NCI-H2029 (cell line): ENCODE measurements at places on chromosomes 13 and 19.

- DNase-seq: no peak
These were observed 96.0 kb downstream of the UBL3 start for GRCh38 chr13:29754473-29754806.

- no peak for DNase-seq
These were observed 2.8 kb downstream of the EVI5L start for GRCh38 chr19:7832781-7833180.

GRCh38 chr19:8552810-8553209 lies 24.4 kb downstream of the MYO1F start:
- no peak for DNase-seq

DNA sequence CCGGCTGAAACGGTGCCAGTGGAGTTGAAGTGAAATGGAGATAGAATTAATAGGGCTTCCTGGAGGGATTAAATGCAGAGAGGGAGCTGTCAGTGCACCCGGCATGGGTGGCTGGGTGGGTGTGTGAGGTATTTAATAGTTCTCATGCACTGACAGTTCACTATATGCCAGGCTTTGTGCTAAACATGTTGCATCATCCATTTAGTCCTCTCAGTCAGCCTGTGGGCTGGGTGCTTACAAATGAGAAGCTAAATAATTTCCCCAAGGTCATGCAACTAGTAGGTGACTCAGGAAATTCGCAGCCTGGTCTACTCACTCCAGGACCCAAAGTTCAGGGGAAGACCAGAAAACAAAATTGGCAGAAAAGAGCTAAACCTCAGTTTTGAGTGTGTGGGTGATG lies 63.5 kb upstream of the SPATA13 start:
- DNase-seq: no peak

DNA sequence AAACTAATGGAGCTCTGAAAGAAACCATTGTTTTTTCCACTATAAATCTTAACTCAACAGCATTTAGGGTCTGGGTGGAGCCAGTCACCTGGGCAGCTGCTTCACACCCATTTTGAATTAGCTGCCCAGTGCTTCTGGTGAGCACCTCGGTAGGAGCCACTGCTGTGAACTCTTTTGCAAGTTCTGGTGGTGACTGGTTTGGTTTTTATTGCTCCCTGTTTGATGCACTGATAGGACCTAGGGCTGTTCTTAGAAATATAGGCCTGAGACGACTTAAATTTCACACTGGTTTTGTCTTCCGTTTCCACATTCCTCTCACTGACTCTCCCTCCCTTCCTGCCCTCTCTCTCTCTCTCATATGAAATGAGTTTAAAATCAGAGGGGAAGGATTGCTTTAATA lies 103.9 kb downstream of the GGACT start:
- DNase-seq: no peak

- DNase-seq: no peak
These were observed at the start of gene CEACAM6 for GRCh38 chr19:41755328-41755913. Gene CEACAM6 (plus strand): TSS chr19:41755530. CDS start chr19:41755639, 109 bp downstream.

- DNase-seq: no peak
These were observed 1829.0 kb upstream of the MIR17HG start for GRCh38 chr13:89518289-89519077.

DNA sequence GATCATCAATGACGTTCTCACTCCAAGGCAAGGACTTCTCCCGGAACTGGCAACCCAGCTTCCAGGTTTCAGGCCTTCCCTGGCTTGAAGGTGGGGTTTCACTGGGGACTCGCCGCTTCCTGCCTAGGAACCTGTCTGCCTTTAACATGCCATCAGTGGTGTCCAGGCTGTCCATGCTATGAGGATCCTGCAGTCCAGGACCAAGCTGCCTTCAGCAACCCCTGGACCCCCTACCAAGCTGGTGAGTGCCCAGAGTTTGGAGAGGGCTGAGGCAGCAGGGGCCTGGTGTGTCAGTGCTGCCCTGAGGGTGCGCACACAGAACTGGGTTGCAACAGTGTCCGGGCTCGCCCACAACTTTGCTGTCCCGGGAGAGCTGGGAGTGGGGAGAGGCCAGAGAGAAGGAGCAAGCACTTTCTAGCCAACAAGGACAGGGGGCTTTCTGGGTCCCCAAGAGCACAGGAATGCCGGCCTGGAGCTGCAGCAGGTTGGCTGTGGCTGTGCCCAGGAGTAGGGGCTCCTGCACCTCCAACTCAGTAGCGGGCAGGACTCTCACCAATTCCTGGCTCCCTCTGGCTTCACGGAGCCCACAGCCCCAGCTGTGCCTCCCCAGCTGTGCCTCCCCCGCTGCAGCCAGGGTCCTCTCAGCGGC lies 1563.2 kb upstream of the MIR17HG start:
- DNase-seq: no peak

GRCh38 chr13:79295906-79296706 lies 109.9 kb downstream of the RBM26 start:
- no peak for DNase-seq
